ENCODE measurements at places on chromosomes 2 and 18. TPM values are rescaled to one million over a fixed set of nuclear protein-coding genes. Genes with fewer than 3 reads are reported as not detected.

Gene DNAH6
- 2.2 TPM for total RNA-seq

Gene ARHGAP28
- total RNA-seq = 16.0 TPM

Gene ALPP
- not detected for total RNA-seq

Gene ABCA12
- total RNA-seq = 0.44 TPM

Gene CRYGD
- total RNA-seq = not detected

Gene IGFBP2
- 210 TPM for total RNA-seq

Gene LYG1
- total RNA-seq = 0.39 TPM

Gene KIAA2012
- total RNA-seq = not detected

Gene TGFA
- total RNA-seq = 17.8 TPM

Gene GREB1
- total RNA-seq = 5.1 TPM

Gene SNORC
- total RNA-seq = 7.3 TPM

Gene EGR4
- total RNA-seq = not detected

Gene GCKR
- 1.9 TPM for total RNA-seq

Gene POMC
- 0.68 TPM for total RNA-seq

Gene GAL3ST2
- 0.47 TPM for total RNA-seq

Gene PRKAG3
- total RNA-seq = not detected

Gene LYPD6
- total RNA-seq = 12.2 TPM

Gene DPP4
- total RNA-seq = 2.1 TPM

Gene CAPN14
- total RNA-seq = 0.62 TPM

- no peak for DNase-seq
These were observed 245.6 kb upstream of the SALL3 start for GRCh38 chr18:78733762-78734613.

- no peak for DNase-seq
These were observed 360.7 kb downstream of the ZEB2 start for GRCh38 chr2:144159240-144159639.

DNA sequence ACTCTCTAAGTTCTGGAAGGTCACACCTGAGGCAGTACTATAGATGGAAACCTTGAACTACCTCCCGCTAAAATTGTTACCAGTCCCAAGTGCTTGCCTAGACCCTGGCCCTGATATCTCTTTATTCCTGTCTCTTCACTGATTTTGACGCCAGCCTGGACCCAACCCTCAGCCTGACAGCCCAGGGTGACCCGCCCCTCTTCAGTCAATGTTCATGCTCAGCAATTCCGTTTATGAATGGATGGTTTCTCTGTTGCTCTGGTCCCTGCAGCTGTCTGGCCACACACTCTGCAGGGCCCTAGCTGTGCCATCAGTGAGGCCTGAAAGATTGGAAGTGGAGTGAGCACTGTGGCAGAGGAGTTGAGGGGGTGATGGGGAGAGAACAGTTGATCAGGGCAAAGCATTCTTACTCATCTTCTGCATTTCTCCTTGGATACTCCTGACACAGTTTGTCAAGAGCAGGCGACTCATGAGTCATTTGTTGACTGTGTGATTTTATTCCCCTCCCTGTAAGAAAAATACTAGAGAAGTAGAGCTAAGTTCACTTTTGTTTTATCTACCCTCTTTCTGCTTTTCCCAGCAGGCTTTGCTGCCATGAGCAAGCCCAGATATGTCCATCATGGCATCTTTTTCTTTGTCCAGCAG lies 46.0 kb downstream of the NPAS2 start:
- no peak for DNase-seq

DNA sequence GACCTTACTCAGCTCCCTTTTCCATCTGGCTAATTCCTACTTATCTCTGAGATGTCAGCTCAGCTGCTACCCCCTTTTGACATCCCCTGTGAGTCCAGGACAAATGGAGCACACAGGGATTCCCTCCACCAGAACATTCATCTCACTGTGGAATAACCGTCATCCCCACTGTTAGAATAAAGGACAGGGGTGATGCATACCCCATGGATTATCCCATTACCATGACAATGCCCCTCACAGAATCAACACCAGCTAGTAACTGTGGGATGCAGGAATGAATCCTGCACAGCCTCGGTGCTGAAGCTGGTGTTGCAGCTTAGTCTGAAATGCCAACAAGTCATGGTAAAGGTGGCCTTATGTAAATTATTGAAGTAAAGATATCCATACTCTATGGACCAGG lies 624.8 kb upstream of the RAB6C start:
- DNase-seq = no peak

GRCh38 chr2:156647377-156648010 lies 211.3 kb downstream of the GPD2 start:
- no peak for DNase-seq

- DNase-seq = no peak
These were observed 61.1 kb upstream of the RAB12 start for GRCh38 chr18:8548186-8548585.

- no peak for DNase-seq
These were observed 8.1 kb downstream of the CYBRD1 start for GRCh38 chr2:171530378-171530777.

- no peak for DNase-seq
These were observed 11.8 kb downstream of the CD8A start for GRCh38 chr2:86778957-86779356.

DNA sequence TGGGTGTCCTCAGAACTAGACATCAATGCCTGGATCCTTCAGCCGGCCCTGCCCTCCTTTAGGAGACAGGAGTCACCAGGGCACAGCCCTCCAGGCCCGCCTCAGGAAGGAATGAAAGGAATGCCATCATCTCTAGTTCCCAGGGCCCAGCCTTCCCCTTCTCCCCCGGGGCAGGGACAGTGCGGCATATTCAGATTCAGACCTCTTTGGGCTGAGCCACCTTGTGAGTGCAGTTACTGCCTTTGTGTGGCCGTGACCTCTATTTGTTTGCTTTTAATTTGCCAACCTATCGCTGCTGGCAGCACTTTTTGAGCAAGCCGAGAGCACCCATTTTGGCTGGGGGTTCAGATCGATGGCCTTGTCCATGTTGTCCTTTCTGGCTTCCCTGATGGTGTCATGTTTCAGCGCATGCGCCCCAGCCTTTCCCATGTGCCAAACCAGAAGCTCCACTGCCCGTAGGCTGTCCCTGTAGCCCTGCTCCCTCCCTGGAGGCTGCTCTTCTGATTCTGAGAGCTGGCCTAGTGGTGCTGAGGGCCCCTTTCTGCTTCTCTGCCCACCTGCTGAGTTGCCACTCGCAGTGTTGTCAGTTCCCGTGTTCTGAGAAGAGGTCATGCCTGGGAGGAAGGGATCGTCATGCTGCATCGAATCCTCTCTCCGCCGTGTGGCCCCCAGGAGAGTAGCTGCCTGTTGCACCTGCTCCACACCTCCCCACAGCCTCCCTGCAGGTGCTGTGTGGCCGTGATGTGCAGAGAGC lies 10.9 kb downstream of the ANKRD23 start:
- DNase-seq = no peak

- no peak for DNase-seq
These were observed 63.8 kb downstream of the SPTBN1 start for GRCh38 chr2:54519841-54520459.

DNA sequence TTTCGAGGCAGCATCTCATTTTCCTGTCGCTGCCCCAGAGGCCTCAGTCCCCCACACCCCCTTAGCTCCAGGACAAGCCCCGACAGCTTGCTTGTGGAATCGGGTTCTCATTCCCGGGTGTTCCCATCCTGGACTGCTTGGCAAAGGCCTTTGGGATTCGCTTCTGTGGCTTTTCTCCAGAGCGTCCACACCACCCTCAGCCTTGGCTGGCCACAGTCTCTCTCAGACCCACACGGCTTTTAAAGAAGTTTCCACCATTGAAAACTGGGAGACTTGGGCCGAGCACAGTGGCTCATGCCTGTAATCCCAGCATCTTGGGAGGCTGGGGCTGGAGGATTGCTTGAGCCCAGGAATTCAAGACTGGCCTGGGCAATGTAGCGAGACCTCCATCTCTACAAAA lies 2.7 kb downstream of the ESPNL start:
- no peak for DNase-seq

GRCh38 chr18:46867367-46868143 lies 49.8 kb downstream of the PIAS2 start:
- no peak for DNase-seq

DNA sequence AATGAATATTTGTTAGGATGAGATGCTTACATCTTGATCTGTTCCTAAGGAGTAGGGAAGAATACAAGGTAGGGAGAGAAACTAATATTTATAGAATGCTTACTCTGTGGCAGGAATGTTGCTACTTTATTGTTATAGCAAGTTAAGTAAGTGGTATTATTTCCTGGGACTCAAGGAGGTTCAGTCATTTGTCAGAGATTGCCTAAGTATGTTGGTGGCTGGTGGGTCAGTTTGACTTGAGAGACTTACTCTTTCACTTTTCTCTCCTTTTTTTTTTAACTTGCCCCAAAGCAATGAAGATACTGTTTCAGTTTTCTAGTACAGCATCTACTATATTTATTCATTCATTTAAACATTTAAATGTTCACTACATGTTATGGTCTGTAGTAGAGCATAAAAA lies 209.2 kb upstream of the STON1 start:
- no peak for DNase-seq

- DNase-seq = no peak
These were observed 18.0 kb downstream of the REL start for GRCh38 chr2:60899230-60899891.

DNA sequence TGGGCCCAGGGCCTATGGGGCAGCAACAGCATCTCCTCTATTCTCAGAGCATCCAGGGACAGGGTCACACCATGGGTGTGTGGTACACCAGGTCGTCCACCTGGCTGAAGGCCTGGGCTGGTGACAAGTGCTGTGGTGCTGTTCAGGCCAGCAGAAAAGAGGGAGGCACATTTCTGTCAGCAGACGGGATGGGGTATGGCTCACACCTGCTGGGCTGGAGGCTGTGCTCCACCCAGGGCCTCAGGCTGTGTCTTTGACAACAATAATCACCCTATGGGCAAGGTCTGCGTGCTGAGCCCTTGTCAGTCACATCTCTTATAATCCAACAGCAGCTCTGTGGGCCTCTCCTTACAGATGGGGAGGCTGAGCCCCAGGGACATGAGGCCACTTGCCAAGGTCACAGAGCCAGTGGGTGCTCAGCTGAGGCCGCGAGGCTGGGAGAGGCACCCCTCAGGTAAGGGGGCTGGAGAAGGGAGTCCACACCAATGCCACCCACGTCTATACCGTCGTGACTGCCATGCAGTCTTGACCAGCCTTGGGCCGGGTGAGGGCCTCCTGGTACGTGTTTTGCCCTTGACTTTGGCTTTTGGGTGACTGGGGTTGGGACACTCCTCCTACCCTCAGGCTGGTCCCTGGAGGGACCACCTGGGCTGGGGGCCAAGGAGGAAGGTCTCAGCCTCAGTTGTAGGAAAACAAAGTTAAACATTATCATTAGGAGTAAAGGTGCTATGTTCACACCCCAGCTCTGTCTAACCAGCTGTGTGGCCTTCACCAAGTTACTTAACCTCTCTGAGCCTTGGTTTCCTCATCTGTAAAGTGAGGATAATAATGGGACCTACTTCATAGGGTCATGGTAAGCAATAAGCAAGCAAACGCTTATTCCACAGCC lies 5.6 kb upstream of the HS6ST1 start:
- DNase-seq = peak; percentile 41

GRCh38 chr18:10089881-10090280 lies 176.1 kb downstream of the VAPA start:
- no peak for DNase-seq

GRCh38 chr2:57343391-57344006 lies 703.1 kb upstream of the VRK2 start:
- DNase-seq = no peak

GRCh38 chr18:61553045-61553659 lies 219.9 kb downstream of the CDH20 start:
- DNase-seq = no peak

GRCh38 chr2:227377467-227378351 lies 1.4 kb downstream of the TM4SF20 start:
- DNase-seq = no peak
